ENCODE measurements at places on chromosomes 1 and 21.

- DNase-seq, result no peak
These were observed 34.2 kb downstream of the SERINC2 start for GRCh38 chr1:31447210-31447609.

- no peak for DNase-seq
These were observed 6.4 kb upstream of the PROK1 start for GRCh38 chr1:110444561-110444960.

- no peak for DNase-seq
These were observed 93.3 kb upstream of the ADAMTS5 start for GRCh38 chr21:27060190-27060589.

DNA sequence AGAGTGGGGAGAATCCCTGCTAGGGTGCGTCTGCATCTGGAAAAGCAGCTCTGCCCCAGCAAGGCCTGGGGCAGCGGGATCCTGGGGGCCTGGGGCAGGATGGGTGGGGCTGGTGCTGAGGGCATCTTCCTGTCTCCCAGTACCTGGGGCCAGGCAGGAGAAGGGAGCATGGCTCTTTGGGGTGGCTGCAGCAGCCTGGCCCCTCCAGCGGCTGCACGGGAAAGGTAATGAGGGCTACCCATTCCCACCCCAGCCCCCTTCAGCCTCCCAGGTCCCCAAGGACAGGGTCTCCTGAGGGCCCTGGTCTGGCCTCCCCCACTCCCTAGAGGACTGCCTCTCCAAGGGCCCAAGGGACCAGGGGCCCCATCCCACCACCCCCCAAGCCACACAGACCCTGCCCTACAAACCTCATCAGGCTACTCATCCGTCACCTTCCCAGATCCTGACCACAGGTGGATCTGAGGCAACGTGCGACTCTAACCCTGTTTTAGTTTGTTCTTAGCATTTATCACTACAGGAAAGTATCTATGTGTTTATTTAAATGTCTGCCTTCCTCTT, 910 bp upstream of the ANKRD65 start:
- no peak for DNase-seq

DNA sequence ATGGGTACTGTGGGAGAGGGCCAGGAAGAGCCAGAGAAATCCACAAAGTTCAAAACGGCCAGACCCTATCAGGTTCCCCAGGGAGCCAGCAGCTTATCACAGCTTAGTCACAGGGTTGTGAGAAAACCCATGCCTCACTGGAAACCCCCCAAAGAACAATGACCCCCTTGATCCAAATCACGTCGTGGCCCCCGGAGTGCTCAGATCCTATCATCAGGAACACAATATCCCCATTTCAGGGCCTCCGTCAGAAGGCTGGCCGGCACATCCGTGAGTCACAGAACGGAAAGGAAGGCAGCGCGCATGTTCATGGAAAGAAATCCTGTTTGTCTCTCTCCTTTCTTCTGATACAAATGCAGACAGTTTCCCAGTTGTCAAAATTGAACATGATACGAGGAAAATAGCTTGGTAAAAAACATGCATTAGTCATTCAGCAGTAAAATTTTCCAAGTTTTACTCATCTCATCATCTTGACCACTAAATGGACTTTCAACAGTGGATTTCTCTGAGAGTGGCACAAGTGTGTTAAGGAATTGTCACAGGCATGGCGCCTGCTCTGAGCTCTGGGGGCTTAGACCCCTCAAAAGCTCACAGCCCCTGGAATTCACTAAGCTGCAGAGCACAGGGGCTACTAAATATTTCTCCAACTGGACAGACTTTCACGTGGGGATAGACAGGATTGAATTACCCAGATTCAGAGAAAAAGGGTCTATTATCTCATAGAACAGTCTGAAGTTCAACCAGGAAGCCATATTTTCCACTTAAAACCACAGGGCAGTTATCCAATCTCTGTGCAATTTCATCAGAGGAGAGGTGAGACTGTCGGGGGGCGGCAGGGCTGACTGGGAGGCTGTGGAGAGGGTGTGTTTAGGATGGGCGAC, 124.8 kb downstream of the RIPK4 start:
- DNase-seq, result no peak

DNA sequence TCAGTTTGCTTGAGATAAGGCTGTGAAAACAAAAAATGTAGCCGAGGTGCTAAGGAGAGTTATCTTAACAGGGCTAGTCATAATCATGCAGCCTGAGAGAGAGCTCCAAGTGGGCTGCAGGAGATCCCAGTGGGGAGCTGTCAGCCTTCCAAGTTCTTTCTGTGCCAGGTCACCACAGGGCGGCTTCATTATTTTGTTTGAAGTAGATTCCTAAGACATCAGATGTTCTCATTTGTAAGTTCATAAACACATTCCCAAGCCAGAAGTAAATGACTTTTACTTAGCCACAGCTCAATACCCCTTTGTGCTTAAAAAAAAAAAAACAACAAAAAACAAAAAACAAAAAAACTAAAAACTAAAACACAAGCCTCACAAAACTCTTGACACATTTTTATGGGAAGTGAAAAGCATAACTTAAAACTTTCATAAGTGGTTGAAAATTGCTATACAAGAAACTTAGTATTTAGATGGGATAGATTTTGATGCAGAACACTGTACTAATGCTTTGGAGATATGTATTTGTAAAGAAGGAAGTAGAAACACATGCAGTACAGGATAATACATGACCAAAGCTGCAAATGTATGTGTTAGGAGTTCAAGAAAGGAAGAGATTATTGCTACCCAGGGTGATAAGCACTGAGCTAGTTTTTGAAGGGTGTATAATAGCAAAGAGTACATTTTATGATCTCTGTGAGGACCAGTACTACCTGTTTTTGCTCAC, 8.6 kb downstream of the CDC14A start:
- no peak for DNase-seq

DNA sequence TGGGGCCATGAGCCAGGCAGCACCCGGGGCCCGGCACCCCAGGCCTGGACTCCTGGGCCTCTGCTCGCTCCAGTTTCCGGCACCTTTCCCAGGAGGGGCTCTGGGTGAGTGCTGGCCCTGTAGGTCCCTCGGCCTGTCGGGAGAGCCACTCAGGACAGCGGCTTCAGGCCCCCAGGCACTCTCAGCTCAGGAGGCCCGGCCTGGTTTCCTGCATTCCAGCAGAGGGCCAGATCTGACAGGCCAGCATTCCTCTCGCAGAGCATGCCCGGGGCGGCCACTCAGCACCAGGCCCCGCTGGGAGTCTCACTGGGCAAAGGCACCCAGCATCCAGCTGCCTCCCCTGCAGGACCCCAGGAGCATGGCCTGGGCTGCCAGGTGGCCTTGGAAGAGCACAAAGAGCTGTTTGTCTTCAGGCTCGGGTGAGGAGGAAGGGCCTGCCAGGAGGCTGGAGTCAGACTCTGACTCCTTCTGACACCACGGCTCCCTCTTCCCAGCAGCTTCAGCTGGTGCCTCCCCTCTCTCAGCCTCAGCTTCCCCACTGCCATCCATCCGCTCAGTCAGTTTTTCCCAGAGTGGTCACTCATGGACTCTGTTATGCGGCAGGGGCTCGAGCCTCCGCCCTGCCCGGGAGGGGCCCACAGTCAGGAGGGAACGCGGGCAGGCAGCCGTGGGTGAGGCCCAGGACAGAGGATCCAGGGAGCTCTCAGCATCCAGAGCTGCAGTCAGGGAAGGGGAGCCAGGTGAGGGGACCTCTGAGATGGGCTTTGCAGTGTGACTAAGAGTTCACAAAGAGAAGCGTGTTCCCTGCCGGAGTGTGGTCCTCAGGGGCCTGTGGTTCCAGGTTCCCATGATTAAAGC, 51.7 kb downstream of the WNT9A start:
- DNase-seq, result peak; percentile 26

- DNase-seq, result no peak
These were observed 125.8 kb upstream of the NFIA start for GRCh38 chr1:60956520-60956919.
